ENCODE measurements at places on chromosomes 3 and 15.

GRCh38 chr3:35523838-35524237 lies 115.5 kb upstream of the ARPP21 start:
- H3K4me1 ChIP-seq, result peaks cover 10% of the 10 kb centered on the region
- no peak overlapping the region for H3K27ac ChIP-seq
- no peaks in the 10 kb centered on the region for H3K27me3 ChIP-seq
- no peak overlapping the region for H3K4me3 ChIP-seq
- H3K36me3 ChIP-seq, result no peaks in the 10 kb centered on the region

DNA sequence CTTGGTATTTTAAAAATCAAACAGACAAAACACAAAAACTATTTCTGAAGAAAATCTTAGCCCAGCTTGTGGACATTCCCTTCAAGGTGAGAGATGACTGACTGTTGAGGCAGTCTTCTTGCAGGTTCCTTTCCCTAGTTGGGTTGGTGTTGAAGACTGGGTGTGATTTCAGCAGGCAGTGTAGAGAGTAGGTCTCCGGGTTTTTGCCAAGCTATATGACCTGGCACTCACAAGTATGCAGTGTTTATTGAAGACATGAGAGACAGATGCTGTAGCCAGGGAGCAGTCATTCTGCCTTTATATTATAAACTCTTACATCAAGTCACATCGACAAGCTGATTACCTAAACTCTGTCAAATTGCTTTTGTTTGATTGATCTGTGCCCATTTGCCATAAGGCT lies 17.5 kb downstream of the SENP8 start:
- no peaks in the 10 kb centered on the region for H3K4me1 ChIP-seq
- H3K27ac ChIP-seq, result no peak overlapping the region
- no peaks in the 10 kb centered on the region for H3K36me3 ChIP-seq
- H3K27me3 ChIP-seq, result no peaks in the 10 kb centered on the region
- no peak overlapping the region for H3K4me3 ChIP-seq

GRCh38 chr3:89358281-89358680 lies 250.9 kb downstream of the EPHA3 start:
- DNase-seq, result no peak
- H3K36me3 ChIP-seq, result no peaks in the 10 kb centered on the region
- no peak overlapping the region for H3K27ac ChIP-seq
- no peak overlapping the region for H3K4me3 ChIP-seq
- peaks cover 7% of the 10 kb centered on the region for H3K4me1 ChIP-seq

- peaks cover 16% of the 10 kb centered on the region for H3K4me1 ChIP-seq
- no peaks in the 10 kb centered on the region for H3K36me3 ChIP-seq
- H3K27me3 ChIP-seq, result no peaks in the 10 kb centered on the region
- peak; percentile 16 for DNase-seq
- no peak overlapping the region for H3K27ac ChIP-seq
Observed at GRCh38 chr3:34419801-34420200, 621.4 kb downstream of the PDCD6IP start.

DNA sequence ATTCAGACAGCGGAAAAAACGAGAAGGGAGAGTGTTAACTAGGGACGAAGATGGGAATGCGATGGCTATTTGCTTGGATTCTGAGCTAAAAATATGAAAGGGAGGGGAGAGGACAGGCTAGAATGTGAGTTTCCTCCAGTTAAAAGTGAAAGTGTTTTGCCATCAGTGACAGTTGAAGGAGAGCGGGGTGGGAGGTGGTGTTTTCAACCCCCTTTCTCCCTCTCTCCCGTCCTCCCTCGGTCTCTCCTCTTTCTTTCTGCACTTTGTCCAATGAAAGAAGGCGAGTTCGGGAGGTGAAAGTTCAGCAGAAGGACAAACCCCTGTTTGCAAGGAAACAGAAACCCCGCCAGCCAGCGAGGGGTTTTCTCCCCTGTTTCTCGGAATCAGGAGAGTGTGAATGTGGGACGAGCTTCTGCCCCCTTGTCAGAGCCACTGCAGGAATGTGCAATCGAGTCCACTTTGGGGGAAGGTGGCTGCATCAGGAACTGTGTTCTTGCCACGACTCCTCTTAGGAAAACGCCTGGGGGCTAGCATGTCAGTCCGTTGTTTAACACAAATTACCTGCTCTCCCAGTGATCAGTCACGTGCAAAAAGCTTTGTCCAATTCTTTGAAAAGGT lies 975 bp upstream of the FOXP1 start:
- H3K36me3 ChIP-seq, result no peaks in the 10 kb centered on the region
- H3K4me1 ChIP-seq, result peaks cover 40% of the 10 kb centered on the region
- H3K27me3 ChIP-seq, result peaks cover 29% of the 10 kb centered on the region
- peak overlapping the region; percentile 92 for H3K27ac ChIP-seq
- H3K4me3 ChIP-seq, result peak overlapping the region; percentile 87

GRCh38 chr3:24387000-24387399 lies 107.7 kb downstream of the THRB start:
- no peak overlapping the region for H3K4me3 ChIP-seq
- peaks cover 7% of the 10 kb centered on the region for H3K4me1 ChIP-seq
- no peak overlapping the region for H3K27ac ChIP-seq
- no peak for DNase-seq
- no peaks in the 10 kb centered on the region for H3K36me3 ChIP-seq

DNA sequence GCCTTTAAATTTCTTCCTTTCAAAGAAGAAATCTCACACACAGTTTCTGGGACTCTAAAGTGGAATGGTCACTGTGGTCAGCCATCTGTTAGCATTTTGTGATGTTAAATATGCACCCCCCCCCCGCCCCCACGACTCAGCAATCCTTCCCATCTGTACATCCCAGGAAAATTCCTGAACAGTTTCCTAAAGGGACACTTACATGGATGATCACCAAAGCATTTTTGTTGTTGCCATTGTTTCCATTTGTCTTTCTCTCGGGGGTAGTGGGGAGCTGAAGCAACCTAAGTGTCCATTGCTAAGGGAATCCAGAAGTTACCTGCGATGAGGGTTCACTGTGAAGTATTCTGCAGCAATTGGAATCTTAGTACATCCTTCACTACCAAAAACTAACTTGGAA lies 71.4 kb downstream of the TAFA4 start:
- no peaks in the 10 kb centered on the region for H3K27me3 ChIP-seq
- DNase-seq, result no peak
- no peaks in the 10 kb centered on the region for H3K4me1 ChIP-seq

GRCh38 chr3:138032567-138032966 lies 22.6 kb downstream of the CLDN18 start:
- 0 out of 2 replicates have a peak, but pooled peaks cover 3% of the 10 kb centered on the region for H3K4me1 ChIP-seq
- no peaks in the 10 kb centered on the region for H3K36me3 ChIP-seq
- H3K27ac ChIP-seq, result no peak overlapping the region
- no peak for DNase-seq
- no peak overlapping the region for H3K4me3 ChIP-seq

DNA sequence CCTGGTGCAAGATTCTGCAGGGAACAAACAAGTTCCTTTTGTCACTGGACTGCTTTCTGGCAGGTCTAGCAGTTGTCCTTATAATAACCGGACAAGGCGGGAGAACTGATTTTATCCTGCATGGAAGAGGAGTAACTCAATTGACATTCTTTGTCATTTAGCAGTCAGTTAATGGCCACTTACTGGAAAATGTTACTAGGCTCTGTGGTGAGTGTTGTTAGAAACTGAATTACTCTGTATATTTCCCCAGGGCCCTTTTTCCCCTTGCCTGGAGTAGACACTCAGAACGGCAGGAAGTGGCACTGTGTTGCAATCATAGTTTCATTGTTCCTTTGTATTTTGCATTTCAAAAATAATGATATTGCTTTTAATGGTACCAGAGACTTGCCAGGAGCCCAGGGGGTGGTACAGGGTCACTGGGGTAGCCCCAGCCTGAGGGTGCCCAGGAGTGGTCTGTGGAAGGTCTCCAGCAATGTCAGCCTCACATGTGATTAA lies 318.6 kb upstream of the LRRFIP2 start:
- H3K27ac ChIP-seq, result no peak overlapping the region
- H3K4me3 ChIP-seq, result no peak overlapping the region
- no peaks in the 10 kb centered on the region for H3K27me3 ChIP-seq
- 0 out of 2 replicates have a peak, but pooled peaks cover 2% of the 10 kb centered on the region for H3K4me1 ChIP-seq
- peaks cover 7% of the 10 kb centered on the region for H3K36me3 ChIP-seq

- H3K27me3 ChIP-seq, result peaks cover 16% of the 10 kb centered on the region
- H3K4me1 ChIP-seq, result peaks cover 27% of the 10 kb centered on the region
- H3K36me3 ChIP-seq, result no peaks in the 10 kb centered on the region
Observed at GRCh38 chr15:67521783-67522568, 1.0 kb downstream of the C15orf61 start.

- H3K36me3 ChIP-seq, result peaks cover 2% of the 10 kb centered on the region
- no peaks in the 10 kb centered on the region for H3K27me3 ChIP-seq
- no peak for DNase-seq
- H3K4me1 ChIP-seq, result peaks cover 41% of the 10 kb centered on the region
- no peak overlapping the region for H3K4me3 ChIP-seq
Observed at GRCh38 chr3:148796799-148797198, 30.8 kb upstream of the CPB1 start.

GRCh38 chr15:23397779-23398178 lies 43.2 kb downstream of the GOLGA8S start:
- H3K27me3 ChIP-seq, result peaks cover 11% of the 10 kb centered on the region
- DNase-seq, result no peak
- peaks cover 20% of the 10 kb centered on the region for H3K36me3 ChIP-seq

DNA sequence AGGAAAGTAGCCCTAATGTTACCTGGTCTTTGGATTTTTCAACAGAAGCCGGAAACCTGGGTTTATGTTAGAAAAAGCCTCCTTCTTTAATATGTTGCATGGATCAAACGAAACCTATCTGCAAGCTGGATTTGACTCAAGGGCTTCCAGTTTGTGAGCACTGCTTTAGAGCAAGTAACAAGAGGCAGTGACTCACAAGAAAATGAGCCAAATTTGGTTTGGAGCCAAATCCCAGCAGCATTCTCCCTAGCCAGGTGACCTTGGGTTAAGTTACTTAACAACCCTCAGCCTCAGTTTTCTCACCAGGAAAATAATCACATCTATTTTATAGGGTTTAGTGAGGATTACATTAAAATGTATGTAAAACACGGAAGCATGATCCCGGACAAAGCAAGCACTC lies 215.2 kb upstream of the PRICKLE2 start:
- DNase-seq, result no peak
- no peak overlapping the region for H3K4me3 ChIP-seq
- H3K27ac ChIP-seq, result no peak overlapping the region
- H3K36me3 ChIP-seq, result peaks cover 11% of the 10 kb centered on the region

DNA sequence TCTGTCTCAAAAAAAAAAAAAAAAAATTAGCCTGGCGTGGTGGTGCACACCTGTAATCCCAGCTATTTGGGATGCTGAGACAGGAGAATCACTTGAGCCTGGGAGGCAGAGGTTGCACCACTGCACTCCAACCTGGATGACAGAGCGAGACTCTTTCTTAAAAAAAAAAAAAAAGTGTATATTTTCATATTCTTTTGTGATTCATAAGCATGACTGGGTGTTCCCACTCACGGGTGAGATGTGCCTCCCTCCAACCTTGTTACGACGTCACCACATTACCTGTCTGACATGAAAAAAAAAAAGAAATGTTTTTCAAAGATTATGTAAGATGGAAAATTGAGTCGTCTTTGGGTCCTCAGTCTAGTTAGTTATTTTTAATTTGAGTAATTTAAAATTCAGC lies 56.8 kb downstream of the TMEM41A start:
- H3K36me3 ChIP-seq, result no peaks in the 10 kb centered on the region
- H3K27me3 ChIP-seq, result no peaks in the 10 kb centered on the region
- H3K4me3 ChIP-seq, result no peak overlapping the region
- no peaks in the 10 kb centered on the region for H3K4me1 ChIP-seq

DNA sequence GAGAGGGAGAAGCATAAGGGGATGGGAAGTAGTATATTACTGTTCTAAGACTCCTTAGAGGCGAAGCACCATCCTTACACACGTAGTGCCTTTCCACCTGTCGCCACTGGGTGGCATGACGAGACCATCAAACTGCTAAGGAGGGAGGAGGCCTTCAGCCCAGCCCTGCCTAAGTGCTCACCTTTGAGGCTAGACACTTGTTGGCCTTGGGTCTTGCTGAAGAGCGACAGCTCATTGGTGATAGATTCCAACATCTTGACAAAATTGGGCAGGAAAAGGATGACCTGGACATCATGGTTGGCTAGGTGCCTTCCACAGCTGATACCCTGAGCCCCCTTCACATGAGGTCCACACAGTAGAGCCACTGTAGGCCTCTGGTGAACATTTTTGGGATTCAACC lies 19.6 kb downstream of the CLK3 start:
- H3K27me3 ChIP-seq, result no peaks in the 10 kb centered on the region
- DNase-seq, result peak; percentile 80
- peaks cover 30% of the 10 kb centered on the region for H3K36me3 ChIP-seq

DNA sequence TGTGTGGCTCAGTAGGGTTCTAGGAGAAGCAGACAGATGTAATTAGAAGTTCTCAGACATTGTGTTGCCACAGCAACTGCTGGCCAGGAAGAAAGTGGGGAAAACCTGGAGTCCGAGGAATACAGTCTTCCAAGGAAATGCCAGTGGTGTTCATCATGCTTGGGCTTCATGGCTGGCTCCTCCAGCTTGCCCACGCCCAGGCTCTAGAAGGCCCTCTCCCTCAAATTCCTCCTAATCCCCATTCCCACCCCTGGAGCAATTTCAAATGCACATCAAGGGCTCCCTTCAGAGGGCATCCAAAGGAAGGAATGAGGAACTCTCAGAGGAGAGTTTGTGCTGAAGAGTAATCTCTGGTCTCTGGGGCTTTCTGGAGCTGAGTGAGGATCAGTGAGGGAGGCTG lies 21.9 kb downstream of the FSTL1 start:
- H3K27ac ChIP-seq, result peak overlapping the region; percentile 43
- H3K4me3 ChIP-seq, result no peak overlapping the region
- H3K27me3 ChIP-seq, result no peaks in the 10 kb centered on the region
- DNase-seq, result no peak
- peaks cover 36% of the 10 kb centered on the region for H3K36me3 ChIP-seq
- H3K4me1 ChIP-seq, result peaks cover 52% of the 10 kb centered on the region
